Stimulated activated CD8-positive, alpha-beta memory T cell treated with anti-CD3 and anti-CD28 coated beads, Interleukin-7, amount 100 ng/mL, for 48 hours (primary cell): ENCODE measurements at places on chromosomes 12 and 14.

DNA sequence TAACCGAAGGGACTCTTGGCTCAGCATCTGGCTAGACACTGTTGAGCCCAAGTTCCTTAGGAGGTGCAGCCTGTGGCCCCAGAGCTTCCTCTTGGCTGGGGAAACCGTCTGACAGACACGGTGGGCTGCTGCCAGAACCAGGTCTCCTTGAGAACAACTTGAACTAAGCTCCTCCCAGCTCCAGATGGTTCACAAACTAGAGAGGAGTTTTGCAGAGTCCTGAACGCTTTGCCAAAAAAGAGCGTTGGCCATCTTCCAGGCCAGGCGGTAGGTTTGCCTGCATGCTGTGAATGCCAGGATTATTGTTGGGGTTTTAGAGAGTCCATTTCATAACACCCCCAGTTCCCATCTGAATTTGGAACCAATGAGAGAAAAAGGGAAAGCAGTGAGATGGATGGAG, 399.8 kb downstream of the RGS6 start:
- no peak for DNase-seq

GRCh38 chr12:94184995-94185719, 36.8 kb downstream of the PLXNC1 start:
- no peak for DNase-seq

DNA sequence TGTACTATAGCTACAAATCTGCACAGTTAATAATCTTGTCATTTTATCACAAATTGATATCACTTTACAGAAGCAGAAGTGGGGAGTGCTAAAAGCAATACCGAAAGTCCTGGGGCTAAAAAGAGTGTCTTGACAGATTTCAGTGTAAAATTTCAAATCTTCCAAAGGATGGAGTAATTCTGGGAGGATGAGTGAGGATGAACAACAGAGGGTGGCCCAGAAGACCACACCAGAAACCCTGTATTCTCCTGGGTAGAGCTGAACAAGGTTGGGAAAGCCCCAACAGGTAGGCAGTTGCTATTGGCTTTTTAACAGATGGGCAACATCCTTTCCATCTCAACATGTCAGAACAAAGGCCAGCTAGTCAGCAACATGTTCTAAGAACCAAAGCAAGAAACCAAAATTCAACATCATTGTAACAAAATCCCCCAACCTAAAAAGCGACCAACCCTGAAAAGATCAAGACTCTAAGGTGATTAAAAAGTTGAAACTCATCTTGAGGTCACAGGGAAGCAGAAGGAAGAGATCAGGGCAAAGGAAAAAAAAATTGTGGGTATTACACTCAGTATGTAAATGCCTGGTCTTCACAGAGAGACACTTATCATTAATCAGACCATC, 38.8 kb downstream of the CBX5 start:
- DNase-seq, result no peak

DNA sequence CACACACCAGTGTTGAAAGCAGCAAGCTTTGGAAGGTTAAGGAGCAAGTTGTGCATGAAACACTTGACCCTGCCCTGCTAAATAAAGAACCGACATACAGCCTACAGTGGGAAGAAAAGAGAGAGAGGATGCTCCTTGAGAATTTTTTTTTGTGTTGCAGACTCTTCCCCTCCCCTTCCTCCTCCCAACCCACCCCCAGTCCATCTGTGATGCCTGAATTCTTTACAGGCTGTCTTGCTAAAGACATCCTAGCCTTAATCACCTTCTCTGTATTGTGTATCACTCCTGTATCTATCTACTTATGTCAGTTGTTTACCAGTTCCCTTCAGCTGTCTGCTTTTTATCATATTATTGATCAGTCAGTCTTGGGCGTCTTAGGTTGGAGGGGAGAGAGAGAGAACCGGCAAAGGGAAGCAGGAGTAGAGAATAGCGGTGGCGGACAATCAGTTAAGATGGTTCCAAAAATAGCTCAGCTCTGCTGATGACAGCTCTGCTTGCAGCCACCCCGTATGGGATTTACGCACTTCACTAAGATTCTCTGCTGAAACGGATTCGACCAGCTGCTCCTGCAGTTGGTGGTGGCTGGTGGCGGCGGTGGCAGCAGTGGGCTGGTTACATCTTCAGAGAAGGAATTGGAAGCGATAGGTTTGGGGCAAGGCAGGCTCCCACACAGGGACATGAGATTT, 664.7 kb downstream of the NRXN3 start:
- DNase-seq, result no peak

DNA sequence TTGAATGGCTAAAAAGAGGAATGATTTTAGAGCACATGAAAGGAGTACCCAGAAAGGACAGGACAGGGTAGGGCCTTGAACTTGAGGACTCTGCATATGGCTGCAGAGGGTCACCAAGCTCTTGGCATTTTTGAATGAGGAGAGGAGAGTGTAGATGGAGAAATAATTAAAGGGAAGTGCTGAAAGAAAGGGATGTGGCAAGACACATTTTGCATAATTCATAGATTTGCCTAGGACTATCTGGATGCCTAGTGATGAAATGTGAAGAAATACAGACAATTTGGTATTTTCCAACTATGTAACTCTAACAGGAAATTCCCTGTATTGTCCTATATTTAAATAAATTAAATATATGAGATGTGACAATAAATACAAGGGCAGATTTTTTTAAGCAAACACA, 27.5 kb upstream of the MDM1 start:
- no peak for DNase-seq

- peak; percentile 41 for DNase-seq
Observed at GRCh38 chr14:68285421-68286179, 466.0 kb downstream of the RAD51B start.

- DNase-seq, result no peak
Observed at GRCh38 chr14:104611881-104612280, 7.3 kb upstream of the TMEM179 start.

GRCh38 chr12:67966560-67966959, 22.7 kb upstream of the IFNG-AS1 start:
- no peak for DNase-seq

GRCh38 chr12:109927622-109928021, 27.5 kb downstream of the TCHP start:
- no peak for DNase-seq

DNA sequence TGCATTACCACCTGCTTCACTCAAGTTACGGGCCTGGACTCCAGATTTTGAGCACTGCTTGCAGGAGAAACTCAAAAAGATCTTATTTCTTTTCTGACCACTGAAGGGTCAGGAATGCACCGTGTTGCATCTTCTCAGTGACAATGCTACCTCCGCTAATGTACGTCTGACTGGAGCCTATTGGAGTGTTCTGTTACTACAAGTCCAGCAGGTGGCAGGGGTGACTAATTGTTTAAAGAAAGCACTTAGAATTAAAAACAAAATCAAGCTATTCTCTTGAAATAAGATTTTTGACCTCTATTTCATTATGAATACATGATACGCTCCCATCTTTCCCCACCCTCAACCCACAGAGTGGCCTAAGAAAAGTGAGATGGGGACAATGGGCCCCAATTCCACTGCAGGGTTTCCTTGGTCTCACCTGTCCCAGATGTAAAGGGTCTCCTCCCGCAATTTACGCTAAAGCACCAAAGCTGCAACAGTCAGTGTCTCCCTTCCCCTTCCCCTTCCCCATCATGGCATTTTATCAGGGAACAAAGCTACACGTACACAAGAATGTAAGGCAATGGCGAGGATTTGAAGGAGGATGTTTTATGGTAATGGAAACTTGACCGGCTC, 2.2 kb downstream of the TBPL2 start:
- no peak for DNase-seq

DNA sequence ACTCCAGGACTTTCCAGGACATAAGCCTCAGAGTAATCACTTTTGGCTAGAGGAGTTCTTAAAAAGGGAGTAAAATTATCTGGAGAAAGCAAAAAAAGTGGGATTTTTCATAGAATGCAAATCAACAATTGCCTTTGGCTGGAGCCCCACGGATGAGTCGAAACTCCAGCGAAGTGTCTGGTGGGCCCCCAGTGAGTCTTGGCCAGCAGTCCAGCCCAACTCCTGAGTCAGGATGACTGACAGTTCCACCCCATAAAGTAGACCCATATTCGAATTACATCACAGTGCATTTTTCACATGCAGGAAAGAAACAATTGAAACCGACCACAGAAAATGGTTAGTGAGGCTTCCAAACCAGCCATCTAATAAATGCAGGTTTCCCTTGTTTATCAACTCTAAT, 265.7 kb downstream of the BCL11B start:
- no peak for DNase-seq

- no peak for DNase-seq
Observed at GRCh38 chr12:120010661-120011230, 21.7 kb downstream of the BICDL1 start.

DNA sequence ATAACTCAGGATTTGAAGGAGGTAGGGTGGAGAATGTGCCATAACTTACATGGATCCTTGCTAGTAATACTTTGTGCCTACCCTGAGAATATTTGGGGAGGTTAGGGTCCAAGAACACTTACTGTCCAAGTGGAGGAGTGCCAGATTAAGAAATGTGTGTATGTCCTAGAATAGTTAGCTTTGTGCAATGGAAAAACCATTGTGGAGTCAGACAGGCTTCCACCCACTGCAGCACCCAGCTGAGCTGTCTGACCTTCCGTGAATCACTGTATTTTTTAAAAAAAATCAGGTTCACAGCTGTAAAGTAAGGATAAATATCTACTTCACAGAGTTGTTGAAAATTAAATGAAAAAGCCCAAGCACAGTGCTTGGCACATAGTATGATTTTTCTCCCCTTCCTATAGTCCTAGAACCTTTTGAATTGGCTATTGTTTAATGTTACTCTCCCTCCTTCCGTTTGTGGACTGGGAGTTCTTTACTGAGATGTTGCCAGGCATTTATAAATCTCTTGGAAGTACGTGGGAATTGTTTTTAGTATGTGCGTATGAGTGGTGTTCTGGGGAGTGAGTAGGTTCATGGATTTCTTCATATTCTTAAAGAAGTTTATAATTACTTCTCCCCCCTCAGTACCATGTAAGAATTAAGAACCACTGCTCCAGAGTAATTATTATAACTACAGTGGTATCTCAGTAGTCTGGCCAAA, 9.2 kb downstream of the RAB21 start:
- no peak for DNase-seq

- DNase-seq, result no peak
Observed at GRCh38 chr12:17104801-17105200, 498.8 kb upstream of the LMO3 start.

GRCh38 chr14:22382955-22383354, 206.1 kb downstream of the DAD1 start:
- no peak for DNase-seq

- peak; percentile 69 for DNase-seq
Observed at GRCh38 chr14:20610002-20610765, 19.0 kb upstream of the RNASE12 start.

DNA sequence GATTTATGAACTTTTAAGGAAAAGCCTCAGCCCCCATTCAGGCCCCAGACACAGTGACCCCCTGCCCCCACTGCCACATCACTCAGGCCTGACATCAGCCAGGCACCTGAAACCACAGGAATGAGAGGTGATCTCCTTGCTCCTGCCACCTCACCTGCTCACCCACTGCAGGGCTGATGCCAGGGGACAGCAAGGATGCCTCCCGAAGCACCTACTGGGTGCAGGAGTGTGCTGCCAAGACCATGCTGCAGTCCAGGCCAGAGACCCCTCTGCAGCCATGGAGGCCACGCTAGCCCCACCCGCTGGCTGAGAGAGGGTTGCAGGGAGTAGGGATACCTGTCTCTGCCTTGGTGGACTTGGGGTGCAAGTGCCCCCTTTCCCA, 18.6 kb upstream of the KRT7 start:
- no peak for DNase-seq

- no peak for DNase-seq
Observed at GRCh38 chr12:19168644-19169043, 39.1 kb downstream of the PLEKHA5 start.

GRCh38 chr12:63228853-63229252, 77.9 kb upstream of the AVPR1A start:
- DNase-seq, result no peak

DNA sequence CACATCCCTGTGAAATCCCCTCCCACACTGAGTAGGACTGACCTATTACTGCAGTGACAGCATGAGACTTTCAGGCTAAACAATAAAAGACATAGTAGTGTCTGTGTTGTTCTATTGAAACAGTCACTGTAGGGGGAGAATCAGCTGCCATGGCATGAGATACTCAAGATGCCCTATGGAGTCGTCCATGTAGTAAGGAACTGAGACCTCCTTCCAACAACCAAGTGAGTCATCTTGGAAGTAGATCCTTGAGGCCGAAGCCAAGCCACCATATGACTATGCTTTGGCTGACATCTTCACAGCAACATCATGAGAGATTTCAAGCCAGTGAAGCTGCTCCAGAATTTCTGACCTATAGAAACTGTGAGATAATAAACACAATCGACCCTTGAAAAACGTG, 12.1 kb upstream of the LRP6 start:
- no peak for DNase-seq

DNA sequence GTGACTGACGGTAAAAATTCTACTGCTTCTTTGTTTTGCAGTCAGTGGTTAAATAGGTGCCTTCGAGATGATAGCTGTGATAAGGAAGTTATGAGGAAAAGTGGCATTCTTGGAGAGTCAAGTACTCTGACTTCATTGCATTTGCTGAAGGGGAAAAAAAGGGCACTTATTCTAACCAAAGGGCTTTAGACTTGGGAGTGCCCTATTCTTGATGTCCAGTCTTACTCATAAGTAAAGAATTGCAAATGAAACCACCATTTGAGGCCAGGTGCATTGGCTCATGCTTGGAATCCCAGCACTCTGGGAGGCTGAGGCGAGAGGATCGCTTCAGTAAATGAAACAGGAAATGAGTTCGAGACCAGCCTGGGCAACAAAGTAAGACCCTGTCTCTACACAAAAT, 40.3 kb downstream of the BRAP start:
- no peak for DNase-seq

- DNase-seq, result no peak
Observed at GRCh38 chr12:111792155-111792855, 25.6 kb downstream of the ALDH2 start.

GRCh38 chr14:104238424-104239184, 100.2 kb downstream of the KIF26A start:
- no peak for DNase-seq

DNA sequence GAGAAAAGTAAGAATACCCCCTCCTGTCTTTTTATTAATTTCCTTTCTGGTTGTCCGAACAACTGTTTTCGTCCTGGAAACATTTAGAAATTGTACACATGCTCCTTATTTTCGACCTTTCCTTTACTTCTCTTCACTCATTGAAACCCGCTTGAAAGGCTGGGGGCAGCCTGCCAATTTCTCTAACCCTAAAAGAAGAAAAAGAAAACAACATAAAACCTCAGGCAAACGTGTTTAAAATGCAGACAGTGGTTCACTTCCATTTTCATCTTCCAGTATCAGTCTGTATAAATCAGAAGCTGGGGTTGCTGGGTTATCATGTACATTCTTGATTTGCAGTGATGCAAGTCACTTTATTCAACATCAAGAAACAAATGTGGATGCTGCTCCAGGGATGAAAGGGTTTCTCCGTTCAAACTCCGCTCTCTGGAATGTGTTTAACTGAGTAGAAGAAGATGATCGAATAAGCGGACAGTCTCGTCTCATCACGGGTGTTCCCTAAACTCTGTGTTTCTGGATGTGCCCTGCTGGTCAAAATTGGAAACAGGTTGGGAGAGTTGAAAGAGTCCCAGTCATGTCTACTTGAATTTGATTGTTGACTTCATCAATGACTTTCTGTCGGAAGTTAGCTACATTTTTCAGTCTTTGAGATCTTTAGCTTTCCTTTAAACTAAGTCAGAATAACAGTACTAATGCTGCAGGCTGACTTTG, 1042.2 kb downstream of the BCL11B start:
- DNase-seq, result no peak

- DNase-seq, result no peak
Observed at GRCh38 chr12:10842862-10843261, 6.4 kb downstream of the PRR4 start.

GRCh38 chr12:11765817-11766794, 116.6 kb downstream of the ETV6 start:
- peak; percentile 76 for DNase-seq

- DNase-seq, result no peak
Observed at GRCh38 chr14:42222924-42223471, 616.3 kb downstream of the LRFN5 start.
